GM23248 (cell line): ENCODE measurements at places on chromosomes 7 and 10. TPM values are rescaled to one million over a fixed set of nuclear protein-coding genes. Genes with fewer than 3 reads are reported as not detected.

The OLAH gene
- total RNA-seq, result not detected in 2 replicates

DNA sequence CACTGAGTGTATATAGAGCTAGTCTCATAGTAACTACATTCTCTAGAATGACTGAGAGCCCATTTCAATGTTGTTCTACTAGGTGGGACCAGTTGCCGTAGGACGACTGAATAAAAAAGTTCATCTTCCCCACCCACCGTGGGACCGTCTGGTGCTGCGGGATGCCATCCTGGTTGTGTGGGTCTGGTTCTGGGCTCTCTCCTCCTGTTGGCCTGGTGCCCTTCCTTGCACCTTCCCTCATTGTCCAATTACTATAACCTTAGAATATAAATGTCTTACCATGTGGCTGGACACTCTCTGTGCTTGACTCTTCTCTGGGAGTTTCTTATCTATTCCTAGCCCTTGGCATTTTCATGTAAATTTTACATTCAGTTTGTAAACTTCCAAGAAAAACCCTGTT, 344.4 kb downstream of the TCERG1L start:
- no peaks in the 10 kb centered on the region for H3K36me3 ChIP-seq
- no peaks in the 10 kb centered on the region for H3K4me1 ChIP-seq
- no peak overlapping the region for H3K4me3 ChIP-seq
- H3K27me3 ChIP-seq, result no peaks in the 10 kb centered on the region
- DNase-seq, result no peak

The ADIRF gene
- total RNA-seq, result 17.6 and 34.1 TPM in 2 replicates

The ZNF37A gene
- total RNA-seq, result 10.7 and 11.5 TPM in 2 replicates
